ENCODE measurements at places on chromosomes 5 and 9.

DNA sequence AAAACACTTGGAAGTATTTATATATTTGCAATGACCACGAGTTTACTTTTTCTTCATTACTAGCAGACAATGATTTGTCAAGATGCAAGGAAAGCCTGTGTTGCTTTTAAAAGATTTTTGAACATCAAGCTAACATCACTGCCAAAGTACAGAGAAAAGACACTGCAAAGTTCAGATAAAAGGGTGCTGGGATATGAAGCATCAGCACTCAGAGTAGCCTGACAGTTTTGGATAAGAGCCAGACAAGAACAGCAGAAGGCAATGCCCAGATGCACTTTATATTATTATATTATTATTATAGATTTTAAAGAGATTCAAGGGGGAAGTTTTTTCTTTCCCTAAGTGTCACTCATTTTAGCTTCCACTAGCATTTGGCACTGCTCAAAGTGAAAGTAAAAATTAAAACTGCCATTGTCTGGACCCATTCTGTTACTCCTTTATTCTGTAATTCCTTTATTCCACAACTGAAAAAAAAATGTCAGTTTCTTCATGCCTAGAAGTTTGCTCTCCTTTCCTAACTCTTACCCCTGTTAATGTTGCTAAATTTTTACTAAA, 240.6 kb downstream of the EFNA5 start:
- no peak for DNase-seq

DNA sequence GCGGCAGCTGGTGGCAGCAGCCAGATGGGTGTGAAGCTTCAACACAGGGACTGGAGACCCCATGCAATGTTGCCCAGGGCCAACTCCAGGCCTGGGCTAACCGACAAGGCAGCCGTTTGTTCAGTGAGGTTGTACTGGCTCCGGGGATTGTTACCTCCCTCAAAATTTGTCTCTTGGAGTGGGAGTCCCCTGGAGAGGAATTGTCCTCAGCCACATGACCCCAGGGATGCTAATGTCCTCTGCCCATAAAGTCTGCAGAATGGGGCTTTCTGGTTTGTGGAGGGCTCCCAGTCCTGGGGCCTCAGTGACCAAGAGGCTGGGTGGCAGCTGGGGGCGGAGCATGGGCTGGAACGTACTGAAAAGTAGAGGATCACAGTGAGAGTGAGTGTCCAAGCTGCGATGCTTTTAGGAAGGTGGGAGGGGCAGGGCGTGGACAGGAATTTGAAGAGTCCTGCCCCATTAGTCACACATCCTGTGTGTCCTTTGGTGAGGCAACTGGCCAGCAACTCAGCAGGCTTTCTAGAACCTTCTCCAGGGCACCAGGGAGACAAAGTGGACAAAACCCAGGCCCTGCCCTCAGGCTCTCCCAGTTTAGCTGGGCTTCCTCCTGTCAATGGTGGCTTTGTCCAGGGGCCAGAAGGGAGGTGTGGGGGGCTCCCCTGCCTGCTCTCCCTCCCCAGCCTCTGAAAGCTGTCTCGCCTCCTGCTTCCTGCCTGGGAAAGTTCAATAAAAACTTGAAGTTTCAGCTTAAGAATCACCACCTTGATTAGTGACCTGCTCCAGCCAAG, 114.0 kb downstream of the NSG2 start:
- no peak for DNase-seq

GRCh38 chr5:146034605-146035004, 70.8 kb downstream of the PLAC8L1 start:
- DNase-seq: no peak

- no peak for DNase-seq
Measured at GRCh38 chr9:134321531-134321930, 4.7 kb upstream of the RXRA start.

- DNase-seq: no peak
Measured at GRCh38 chr9:104635456-104635855, 17.5 kb upstream of the OR13C9 start.
